ENCODE measurements at places on chromosomes 5 and 9.

DNA sequence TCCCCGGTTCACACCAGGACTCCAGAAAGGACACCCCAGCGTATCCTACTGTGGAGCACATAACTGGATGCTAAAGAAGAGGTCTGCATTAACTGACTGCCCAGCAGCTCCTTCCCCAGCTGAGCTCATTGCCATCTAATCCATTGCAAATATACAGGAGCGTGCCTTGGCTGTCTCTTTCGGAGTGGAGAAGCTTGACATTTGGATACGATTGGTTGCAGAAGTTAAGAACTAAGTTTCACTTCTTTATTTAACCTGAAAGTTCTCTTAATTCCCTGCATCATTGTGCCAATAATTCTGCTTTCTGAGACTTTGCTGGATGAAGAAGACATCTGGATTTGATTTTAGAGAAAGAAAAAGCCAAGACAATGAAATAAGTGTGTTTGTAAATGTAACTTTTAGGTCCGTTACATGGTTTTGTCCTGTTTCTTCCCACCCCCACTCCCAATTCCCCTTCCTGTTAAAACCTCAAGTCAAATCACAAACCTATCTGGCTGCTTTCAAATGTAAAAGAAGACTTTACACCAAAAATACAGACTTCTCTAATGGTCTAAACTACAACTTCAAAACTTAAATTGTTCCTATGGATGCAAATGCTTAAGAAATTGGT, 33.9 kb downstream of the TAS2R1 start:
- no peak for DNase-seq

DNA sequence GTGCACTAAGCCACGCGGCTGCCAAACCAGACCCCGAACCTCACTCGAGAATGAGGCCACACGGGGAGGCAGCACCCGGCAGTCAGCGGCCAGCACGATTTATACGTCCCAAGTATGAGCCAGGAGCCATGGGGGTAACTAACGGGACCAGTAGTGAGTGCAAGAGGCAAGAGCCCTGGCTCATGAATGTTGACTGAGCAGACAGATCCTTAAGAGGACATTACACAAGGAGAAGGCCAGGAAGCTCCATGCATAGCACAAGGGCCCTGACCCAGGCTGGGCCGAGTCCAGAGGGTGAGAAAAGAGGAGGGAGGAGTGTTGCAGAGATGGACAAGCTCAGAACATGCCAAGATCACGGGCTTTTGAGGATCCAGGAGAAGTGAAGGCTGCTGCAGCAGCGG, 58.6 kb upstream of the PHYKPL start:
- no peak for DNase-seq

GRCh38 chr9:4859035-4859434, 66.3 kb downstream of the RCL1 start:
- DNase-seq: no peak

GRCh38 chr9:108549184-108549583, 306.6 kb downstream of the ACTL7B start:
- no peak for DNase-seq

GRCh38 chr9:28301281-28301680, 728.0 kb upstream of the C9orf72 start:
- no peak for DNase-seq

DNA sequence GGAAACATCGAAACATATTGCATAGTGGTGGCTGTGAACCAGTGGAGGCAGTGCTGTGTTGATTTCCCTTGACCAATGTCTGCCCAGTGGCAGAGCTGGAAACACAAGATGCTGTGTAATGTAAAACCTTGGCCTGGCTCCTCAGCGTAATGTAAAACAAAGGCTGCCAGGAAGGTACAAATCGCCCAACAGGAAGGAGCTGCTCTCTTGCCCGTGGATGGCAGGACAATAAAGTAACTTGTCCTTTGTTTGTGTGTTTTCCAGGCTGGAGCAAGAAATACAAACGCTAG, 143.4 kb downstream of the PALM2AKAP2 start:
- no peak for DNase-seq

- no peak for DNase-seq
Measured at GRCh38 chr5:173056783-173057061, 570 bp downstream of the CREBRF start.

DNA sequence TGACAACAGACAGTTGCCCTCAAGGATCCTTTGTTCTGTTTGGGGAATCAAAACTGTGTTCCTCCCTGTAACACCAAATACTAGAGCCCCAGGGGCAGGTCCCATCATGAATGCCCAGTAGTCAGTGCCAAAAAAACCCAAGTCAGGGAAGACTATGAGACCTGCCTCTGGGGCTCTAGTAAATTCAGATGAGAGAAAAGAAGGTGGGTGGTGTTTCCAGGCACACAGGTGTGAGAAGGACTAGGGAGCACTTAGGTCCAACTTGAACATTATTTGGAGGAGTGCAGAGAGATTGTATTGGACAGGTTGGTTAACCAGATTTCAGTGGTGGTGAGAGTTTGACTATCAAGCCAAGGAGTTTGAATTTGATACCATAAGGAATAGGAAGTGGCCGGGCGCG, 52.0 kb downstream of the SLC22A5 start:
- no peak for DNase-seq

DNA sequence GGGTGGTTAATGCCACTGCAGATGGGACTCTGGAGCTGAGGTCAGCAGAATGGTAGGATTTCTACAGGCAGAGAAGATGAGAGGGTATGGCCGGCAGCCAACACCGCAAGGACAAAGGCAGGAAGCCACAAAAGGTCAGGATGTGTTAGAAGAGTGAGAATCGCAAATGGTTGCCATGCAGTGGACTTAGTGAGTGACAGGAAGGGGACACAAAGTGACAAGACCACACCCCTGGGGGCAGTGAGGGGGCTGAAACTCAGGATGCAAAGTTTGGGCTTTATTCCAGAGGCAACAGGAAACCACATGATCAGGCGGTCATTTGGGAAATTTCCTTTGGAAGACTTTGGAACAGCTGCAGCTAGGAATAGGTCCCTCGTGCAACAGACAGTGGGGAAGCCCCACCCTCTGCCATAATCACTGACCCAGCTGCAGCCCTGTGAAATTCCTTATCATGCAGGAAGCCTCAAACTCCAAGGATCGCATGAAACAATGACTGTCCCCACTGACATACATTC, 14.2 kb upstream of the CCDC180 start:
- no peak for DNase-seq

DNA sequence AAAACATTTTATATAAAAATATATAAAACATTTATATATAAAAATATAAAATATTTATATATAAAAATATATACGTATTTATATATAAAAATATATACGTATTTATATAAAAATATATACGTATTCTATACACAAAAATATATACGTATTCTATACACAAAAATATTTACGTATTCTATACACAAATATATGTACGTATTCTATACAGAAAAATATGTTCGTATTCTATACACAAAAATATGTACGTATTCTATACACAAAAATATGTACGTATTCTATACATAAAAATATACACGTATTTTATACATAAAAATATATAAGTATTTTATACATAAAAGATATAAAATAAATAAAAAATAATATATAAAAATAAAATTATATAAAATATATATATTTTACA, 323.6 kb downstream of the HCN1 start:
- no peak for DNase-seq

DNA sequence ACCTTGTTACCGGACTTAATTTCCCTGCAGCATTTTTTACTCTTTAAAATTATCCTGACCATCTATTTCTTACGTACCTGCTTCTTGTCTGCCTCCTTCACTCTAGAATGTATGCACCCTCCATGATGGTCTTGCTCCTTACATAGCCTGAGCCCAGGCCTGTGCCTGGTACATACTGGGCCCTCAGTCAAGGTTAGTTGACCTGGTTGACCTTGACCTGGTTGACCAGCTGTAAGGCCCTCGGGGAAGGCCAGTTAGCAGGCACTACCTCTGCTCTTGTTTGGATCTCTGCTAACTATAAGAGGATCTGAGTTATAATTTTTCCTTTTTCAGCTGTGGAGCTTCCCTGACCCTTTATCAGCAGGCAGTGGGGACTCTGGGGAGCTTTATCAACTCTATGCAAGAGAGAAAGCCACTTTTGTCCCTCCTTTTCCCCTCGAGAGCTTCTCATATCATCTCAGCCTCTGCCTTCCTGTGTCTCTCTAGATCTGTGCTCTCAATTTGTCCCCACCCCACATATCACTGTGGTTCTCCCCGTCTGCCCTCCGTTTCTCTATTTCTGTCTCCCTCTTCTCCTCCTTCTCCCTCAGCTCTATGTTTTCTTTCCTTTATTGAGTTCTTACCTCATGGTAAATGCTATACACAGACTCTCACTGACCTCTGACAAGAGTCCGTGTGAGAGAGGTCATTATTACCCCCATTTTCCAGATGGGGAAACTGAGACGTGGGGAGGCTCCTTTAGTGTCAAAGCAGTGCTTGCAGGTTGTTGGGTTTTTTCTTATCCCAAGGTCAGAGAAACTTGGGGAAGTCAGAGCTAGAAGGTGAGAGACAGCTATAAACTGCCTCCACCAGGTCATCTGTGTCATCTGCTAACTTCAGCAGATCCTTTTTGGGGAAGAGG, 28.6 kb downstream of the SPRY4 start:
- DNase-seq: no peak

GRCh38 chr9:129669946-129670345, 4.5 kb downstream of the PRRX2 start:
- no peak for DNase-seq

- no peak for DNase-seq
Measured at GRCh38 chr9:102974530-102974929, 20.6 kb upstream of the CYLC2 start.

DNA sequence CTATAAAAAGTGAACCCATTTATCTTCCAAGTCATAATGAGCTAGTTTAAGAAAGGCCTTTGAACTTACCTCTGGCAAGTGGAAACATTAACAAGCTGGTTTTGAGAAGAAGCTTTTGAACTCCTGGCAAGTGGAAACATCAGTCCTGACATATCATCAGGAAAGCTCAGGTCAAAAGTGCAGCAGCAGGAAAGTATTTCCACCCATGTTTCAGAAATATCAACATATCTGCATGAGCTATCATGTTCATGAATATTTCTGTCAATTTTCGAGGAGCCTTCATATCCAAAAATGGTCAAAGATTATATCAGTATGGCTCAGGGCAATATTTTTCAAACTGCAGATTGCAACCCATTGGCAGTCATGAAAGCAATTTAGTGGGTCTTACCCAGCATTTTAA, 133.9 kb downstream of the PLK2 start:
- DNase-seq: no peak

- no peak for DNase-seq
Measured at GRCh38 chr9:114286146-114286679, 36.7 kb upstream of the ORM1 start.

GRCh38 chr5:115465431-115465830, 79.1 kb downstream of the FEM1C start:
- no peak for DNase-seq

DNA sequence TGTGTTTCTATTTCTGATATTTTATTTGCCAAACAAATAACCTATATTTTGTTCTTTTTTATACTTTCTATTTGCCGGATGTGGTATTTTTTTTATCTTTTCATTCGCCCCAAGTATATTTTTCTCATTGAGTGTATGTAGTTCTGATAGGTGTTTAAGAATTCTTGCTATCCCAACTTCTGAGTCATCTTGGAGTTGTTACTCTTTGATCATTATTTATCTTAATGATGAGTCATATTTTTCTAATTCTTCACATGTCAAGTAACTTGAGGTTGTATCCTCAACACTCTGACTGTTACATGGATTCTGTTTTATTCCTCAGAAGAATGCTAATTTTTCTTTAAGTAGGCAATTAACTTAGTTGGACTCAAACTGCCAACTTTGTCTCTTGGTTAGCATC, 498.1 kb downstream of the TLE1 start:
- no peak for DNase-seq

- DNase-seq: no peak
Measured at GRCh38 chr9:34907044-34907443, 51.0 kb upstream of the PHF24 start.

DNA sequence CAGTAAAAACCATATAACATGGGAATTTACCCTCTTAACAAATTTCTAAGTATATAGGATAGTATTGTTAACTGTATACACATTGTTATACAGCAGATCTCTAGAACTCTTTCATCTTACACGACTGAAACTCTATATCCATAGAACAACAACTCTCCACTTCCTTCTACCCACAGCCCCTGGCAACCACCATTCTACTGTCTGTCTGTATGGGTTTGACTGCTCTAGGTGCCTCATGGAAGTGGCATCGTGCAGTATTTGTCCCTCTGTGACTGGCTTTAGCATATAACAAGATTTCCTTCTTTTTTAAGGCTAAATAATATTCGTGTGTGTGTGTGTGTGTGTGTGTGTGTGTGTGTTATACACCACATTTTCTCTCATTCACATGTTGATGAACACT, 100.7 kb downstream of the ZNF462 start:
- DNase-seq: no peak

DNA sequence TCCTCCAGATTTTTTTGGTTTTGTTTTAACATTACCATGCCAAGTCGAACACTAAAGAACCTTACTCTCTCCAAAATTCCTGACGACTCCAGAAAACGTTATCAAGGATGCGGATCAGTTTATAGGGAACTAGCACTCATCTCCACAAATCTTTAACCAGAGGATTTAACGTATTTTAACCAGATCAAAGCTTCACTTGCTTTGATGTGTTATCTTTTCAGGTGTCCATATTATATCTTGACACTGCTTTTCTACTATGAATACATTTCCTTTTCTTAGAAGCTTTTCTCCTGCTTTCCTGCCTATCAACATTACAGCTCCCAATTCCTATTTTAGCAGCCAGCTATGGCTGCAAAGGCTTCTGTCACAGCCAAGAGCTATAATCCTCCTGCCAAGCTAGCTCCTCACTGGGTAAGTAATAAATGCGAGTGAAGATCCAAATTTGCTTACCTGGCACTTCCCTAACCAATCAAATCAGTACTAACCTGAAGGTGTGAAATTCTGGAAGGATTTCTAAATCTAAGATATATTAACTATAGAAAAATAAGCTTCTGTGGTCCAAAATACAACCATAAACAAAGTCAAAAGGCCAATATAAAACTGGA, 60.2 kb downstream of the CDC14B start:
- no peak for DNase-seq

DNA sequence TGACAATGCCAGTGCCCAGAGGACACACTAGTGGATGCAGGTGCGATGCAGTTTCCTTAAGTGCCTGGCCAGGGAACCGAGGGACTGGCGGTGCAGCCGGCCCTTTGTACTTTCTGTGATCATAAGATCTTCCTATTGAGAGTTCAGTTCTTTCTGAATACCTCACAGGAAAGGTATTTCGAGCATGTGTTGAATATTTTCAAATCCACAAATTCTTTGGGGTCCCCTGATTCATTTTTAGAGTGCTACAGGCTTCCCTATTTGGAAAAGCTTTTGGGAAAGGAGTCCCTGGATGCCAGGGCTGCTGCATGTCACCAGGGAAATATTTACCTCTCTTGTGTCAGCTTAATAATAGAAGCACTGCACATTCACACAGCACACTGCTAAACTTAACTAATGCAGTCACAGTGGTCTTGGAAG, 281.5 kb downstream of the GADD45G start:
- DNase-seq: no peak

- no peak for DNase-seq
Measured at GRCh38 chr5:117496801-117497200, 922.2 kb upstream of the SEMA6A start.

GRCh38 chr9:79980432-79980831, 408.7 kb downstream of the TLE4 start:
- no peak for DNase-seq
